ENCODE measurements at places on chromosomes 16 and 17.

DNA sequence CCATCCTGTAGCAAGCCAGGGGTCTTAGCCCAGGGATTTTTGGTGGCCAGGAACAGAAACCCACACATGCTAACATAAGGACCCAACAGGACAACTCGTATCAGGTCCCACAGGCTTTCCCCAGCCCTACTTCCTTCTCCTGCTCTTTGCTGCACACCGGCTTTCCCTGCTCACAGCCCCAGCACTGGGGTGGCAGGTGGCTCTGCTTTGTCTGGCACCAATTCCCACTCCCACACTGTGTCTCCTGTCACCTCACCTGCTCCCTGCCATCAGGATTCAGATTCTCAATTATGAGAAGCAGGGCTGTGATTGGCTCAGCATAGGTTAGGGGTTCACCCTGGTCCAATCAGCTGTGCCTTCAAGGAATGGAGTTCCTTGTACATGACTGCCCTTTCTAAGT, 94.1 kb downstream of the TMEM132E start:
- DNase-seq: no peak

- no peak for DNase-seq
Observed at GRCh38 chr16:50450957-50451356, 82.2 kb upstream of the BRD7 start.

GRCh38 chr17:45857977-45858708, 13.5 kb downstream of the SPPL2C start:
- no peak for DNase-seq

DNA sequence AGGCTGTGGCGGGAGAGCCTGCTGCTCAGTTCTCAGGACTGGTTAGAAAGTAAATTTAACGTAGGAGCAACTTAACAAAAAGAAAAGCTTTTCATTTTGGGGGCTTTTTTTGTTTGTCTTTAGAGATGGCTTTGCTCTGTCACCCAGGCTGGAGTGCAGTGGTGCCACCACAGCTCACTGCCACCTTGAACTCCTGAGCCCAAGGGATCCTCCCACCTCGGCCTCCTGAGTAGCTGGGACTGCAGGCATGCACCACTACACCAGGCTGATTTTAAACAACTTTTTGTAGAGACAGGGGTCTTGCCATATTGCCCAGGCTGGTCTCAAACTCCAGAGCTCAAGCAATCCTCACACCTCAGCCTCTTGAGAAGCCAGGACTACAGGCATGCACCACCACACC, 205.0 kb downstream of the RPTOR start:
- DNase-seq: no peak

GRCh38 chr17:40854175-40854814, 12.7 kb downstream of the KRT12 start:
- DNase-seq: no peak

- no peak for DNase-seq
Observed at GRCh38 chr17:31364012-31364411, 27.5 kb upstream of the RAB11FIP4 start.

DNA sequence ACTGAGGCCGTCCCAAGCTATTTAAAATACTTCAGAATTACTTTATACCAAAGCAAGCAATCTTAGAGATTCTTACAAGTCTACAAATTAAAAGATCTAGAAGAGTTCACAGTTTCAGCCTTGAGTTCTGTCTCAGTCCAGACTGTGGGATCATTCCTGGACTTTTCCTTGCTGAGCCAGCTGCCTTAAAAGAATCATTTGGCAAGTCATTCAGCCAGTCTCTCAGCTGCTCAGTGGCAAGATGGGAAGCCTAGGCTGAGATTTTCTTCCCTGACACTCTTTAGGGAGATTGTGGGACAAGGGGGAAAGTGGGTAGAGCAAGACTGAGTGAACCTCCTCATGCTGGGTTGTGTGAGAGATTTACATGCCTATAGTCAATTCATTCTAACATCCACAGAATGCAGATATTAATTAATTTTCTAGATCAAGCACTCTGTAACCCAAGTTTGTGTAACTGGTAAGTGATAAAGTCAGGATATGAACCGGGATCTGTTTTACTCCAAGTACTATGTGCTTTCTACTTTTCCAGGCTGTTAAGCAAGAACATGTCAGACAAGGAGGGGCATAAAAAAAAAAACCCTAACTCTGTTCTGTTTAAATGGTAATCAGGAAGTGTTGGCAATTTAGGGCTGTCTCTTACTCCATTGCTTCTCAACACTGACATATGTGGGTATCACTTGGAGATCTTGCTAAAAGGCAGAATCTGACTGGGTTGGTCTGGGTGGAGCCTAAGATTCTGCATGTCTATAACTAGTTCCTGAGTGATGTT, 50.1 kb downstream of the HSD17B2 start:
- DNase-seq: no peak

DNA sequence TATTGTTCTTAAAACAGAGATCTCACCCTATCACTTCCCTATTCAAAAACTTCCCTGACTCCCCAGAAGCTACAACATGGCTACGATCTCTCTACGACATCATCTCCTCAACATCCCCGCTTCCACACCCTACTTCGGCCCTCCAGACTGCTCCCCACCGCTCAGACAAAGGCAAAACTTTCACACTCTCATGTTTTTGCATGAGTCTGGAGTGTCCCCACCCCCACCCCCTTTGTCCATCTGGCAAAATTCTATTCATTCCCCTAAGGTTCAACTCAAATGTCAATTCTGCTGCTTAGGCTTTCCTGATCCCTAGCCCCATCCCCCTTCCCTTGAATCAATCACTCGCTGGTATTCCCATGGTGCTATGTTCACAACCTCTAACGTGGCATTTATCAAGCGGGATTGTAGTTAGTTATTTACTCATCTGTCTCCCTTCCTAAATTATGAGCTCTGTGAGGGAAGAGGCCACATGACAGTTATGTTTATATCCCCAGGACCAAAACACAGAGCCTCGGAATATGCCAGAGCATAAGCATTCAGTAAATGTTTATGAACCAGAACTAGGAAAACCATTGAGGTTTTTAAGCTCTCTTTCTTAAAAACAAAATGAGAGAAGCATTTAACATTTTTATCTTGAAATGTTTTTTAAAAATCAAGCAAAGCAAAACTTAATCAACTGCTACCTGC, 55.9 kb downstream of the STX8 start:
- no peak for DNase-seq

GRCh38 chr17:18950944-18951905, 740 bp upstream of the SLC5A10 start:
- DNase-seq: no peak

GRCh38 chr16:86848821-86849220, 270.5 kb downstream of the FOXL1 start:
- DNase-seq: no peak

GRCh38 chr17:71633391-71633849, 487.4 kb upstream of the SOX9 start:
- DNase-seq: peak; percentile 9

- no peak for DNase-seq
Observed at GRCh38 chr17:27968206-27968732, 74.2 kb upstream of the NLK start.

GRCh38 chr17:10756185-10756584, 26.4 kb upstream of the TMEM220 start:
- no peak for DNase-seq

- DNase-seq: no peak
Observed at GRCh38 chr16:84931506-84931905, 79.8 kb downstream of the ZDHHC7 start.

- DNase-seq: no peak
Observed at GRCh38 chr16:25367773-25368524, 110.3 kb upstream of the ZKSCAN2 start.

GRCh38 chr16:10992797-10993196, 48.4 kb downstream of the CLEC16A start:
- peak; percentile 91 for DNase-seq

- no peak for DNase-seq
Observed at GRCh38 chr17:60514053-60514452, 12.0 kb downstream of the APPBP2 start.

GRCh38 chr17:61878984-61879612, 15.8 kb upstream of the BRIP1 start:
- no peak for DNase-seq

GRCh38 chr17:61054436-61054835, 345.2 kb upstream of the TBX2 start:
- DNase-seq: peak; percentile 63

DNA sequence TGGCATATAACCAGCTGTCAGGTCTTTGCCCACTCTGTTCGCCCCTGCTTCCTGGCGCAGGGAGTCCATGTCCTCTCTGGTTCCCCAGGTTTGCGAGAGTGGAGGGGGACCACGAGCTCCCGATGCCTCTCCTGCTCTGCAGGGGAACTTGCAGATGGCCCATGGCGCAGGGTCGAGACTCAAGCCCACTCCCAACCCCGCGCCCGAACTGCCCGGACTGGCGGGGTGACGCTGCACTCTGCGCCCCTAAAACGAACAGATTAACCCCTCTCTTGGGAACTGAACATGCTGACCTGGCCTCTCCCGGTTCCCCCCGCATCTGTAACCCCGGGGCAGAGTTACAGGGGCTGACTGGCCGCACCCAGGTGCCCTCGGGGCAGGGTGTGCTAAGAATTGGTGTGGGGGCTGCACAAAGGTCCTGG, 681 bp upstream of the PLA2G15 start:
- DNase-seq: no peak

GRCh38 chr16:84720177-84720579, 20.4 kb downstream of the USP10 start:
- no peak for DNase-seq

DNA sequence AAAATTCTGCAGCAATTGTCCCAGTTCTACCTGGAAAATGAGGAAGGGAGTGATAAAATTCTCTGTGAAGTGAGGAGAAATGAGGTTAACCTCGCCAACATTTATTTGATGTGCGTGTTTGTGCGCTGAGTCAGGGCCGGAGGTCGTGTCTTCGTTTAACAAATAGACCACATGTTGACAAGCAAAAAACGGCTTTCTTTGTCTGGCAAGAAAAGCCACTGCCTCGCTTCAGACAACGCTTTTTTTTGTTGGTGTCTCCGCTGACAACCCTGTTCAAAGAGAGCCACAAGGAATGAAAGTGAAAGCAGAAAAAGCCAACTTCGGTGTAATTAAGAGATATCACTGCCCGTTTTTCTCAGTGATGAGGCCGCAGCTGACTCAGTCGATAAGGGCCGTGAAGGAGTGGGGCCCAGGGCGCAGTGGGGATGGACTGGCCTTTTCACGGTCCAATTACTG, 510.6 kb downstream of the CDH13 start:
- DNase-seq: peak; percentile 32
